ENCODE measurements at places on chromosomes 12 and 14.

DNA sequence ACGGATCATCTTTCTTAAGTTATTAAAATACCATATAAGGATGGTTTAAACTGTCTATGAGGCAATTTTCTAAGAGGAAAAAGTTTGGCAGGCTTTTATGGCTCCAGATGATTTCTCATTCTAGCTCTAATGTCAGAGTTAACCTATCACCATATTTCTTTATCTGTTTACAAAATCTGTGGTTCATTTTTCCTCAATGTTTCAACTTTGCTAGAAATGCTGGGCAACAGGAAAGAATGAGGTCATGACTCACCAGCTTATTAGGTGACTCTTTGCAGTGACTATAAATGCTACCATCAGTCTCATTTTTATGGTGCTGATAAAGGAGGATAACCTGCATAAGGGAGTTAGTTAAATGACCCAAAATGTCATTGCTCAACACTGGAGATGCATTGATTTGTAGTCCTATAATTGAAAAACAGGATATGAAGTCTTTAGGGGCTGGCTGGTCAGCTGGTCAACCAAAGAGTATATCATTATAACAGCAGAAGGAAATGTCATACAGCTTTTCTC lies 45.3 kb upstream of the RAP1B start:
- no peak for DNase-seq

DNA sequence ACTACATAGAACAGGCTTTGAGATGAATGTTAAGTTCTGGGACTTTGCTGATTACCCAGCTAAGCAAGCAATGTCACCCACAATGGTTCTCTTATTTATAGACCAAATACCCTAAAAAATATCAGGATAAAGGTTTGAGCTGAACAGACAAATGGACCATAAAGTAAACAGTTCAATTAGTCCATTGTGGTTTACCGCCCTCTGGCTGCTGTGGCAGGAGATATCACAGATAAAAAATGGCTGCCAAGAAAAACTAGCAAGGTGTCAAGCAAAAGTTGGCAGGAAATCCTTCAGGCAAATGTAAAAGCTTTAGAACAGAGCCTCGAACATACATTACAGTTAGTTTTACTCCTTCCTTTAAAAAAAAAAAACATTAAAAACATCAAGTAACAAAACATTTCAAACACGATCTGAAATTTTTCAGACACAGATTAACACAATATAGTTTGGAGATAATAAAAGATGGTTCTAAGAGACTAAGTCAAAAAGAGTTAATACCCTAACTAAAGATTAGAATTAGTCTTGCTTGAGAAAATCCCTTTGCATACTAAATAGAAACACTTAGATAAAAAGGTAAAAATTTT lies 41.3 kb downstream of the MED13L start:
- DNase-seq: no peak

- no peak for DNase-seq
Observed at GRCh38 chr12:56998981-56999380, 7.4 kb downstream of the ZBTB39 start.

- no peak for DNase-seq
Observed at GRCh38 chr14:41873686-41874317, 267.1 kb downstream of the LRFN5 start.

GRCh38 chr14:71753126-71753830 lies 179.0 kb upstream of the RGS6 start:
- peak; percentile 92 for DNase-seq

GRCh38 chr14:24612196-24612595 lies 2.7 kb upstream of the GZMH start:
- no peak for DNase-seq

DNA sequence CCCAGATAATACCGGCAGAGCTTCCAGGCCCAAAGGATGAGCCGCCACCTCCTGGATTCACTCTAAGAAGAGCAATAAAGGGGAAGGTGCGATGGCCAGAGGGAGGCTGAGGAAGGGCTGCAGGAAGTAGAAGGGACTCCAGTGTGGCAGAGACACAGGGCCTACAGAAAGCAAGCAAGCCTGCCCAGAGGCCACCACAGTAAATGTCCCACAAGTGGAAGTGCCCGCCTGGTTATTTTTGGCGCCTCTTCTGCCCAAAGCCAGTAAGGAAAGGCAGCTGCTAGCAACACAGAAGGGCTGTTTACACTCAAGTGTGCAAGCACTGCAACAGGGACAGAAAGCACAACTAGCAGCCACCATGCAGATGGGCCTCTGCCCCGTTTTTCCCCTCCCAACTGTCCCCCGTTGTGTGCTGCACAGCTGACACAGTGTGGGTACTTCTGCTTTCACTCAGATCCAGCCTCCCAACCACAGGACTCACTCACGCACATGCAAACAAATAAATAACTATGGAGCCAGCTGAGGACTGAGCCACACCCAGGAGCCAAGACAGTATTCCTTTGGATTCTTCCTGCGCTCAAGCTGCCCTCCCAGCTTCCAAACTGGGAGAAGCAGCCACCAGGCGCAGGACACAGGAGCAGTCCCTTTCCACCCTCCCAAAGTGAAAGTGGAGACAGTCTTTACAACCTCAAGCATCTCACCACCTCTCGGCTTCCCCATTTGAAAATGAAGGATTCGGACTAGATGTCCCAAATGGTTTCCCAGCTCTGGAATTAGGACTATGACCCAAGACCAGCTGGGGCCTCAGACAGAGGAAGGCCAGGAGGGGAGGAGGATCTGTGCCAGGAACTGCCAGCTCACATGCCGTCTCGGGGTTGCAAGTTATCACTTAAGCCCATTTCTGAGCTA lies 40.0 kb upstream of the PNMA1 start:
- no peak for DNase-seq

GRCh38 chr12:23099104-23099503 lies 474.1 kb downstream of the ETNK1 start:
- no peak for DNase-seq

GRCh38 chr12:11622876-11623281 lies 26.6 kb upstream of the ETV6 start:
- DNase-seq: no peak

DNA sequence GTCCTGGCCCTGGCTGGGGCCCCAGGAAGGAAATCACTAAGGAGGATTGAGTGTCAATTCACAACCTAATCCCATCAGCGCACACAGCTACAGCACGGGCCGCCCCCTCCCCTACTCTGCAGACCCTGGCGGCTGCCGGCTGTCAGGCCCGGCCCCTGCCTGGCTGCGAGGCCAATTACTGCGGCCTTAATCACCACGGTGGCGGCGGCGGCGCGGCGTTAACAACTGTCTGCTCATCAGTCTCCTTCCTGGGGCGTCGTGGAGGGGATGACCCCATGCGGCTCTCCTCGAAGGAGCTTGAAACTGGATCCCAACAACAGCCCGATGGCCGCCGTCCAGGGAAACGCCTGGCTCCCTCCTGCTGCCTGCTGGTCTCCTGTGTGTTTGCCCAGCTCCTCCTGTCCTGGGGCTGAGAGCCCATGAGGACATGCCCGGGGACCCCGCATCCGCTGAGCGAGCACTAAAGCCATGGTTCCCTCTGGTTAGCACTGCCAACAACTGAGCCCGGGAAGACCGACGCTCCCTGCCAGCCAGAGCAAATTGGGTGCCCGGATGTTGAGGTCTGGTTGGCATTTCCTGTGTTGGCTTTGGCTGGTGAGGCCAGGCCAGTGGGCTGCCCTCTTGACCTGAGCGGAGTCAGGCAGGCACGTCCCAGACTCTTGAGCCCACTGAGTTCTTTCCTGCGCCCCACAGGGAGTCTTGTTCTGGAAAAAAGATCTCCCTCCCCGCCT lies 21.8 kb upstream of the EIF2B2 start:
- DNase-seq: no peak

DNA sequence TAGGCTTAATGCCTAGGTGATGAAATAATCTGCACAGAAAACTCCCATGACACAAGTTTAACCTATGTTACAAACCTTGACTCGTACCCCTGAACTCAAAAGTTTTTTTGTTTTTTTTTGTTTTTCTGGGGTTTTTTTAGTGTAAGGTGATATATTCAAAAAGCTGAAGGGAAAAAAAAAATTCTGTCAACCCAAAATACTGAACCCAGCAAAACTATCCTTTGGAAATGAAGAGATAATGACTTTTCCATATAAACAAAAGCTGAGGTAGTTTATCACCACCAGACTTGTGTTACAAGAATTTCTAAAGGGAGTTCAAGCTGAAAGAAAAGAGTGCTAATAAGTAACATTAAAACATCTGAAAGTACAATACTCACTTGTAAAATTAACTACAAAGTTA lies 448.1 kb downstream of the KCNH5 start:
- no peak for DNase-seq

DNA sequence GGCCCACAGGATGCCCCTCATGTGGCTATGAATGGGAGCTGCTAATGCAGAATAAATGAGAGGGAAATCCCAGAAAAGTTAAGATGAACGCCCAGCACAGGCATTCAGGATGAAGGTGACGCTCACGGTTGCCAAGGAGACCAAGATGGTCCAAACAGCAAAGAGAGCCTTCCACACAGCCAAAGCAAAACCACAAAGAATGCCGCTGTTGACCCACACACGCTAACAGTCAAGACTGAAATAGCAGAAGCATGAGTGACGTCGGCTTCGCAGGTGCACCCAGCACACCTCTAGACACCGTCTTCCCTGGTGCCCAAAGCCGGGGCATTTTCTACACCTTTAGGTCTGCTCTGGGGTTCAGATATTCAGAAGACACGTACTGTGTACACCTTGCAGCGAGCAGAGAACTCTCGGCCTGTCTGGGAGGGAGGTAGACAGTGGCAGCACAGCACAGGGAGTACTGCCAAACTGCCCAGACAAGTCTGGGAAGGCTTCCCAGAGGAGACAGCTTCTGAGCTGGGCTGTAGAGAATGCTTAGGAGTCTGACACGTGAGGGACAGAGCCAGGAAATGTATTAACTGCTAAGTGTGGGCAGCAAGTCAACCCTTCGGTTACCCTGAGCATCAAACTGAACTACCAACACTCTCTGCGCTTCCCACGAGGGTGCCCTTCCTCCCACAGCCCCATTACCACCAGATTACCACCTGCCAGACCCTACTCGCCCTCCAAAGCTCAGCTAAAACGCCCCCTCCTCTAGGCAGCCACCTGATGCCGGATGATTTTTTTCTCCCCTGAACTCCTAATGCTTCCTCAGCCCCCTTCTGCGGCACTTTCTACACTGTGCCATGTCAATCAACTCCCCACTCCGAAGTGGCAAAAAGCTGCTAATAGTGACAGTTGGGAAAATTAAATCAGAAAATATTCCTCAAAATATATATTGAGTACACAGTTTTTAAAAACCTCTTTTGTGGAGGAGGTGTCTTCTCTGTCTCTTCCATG lies 50.1 kb downstream of the CCDC88C start:
- no peak for DNase-seq

DNA sequence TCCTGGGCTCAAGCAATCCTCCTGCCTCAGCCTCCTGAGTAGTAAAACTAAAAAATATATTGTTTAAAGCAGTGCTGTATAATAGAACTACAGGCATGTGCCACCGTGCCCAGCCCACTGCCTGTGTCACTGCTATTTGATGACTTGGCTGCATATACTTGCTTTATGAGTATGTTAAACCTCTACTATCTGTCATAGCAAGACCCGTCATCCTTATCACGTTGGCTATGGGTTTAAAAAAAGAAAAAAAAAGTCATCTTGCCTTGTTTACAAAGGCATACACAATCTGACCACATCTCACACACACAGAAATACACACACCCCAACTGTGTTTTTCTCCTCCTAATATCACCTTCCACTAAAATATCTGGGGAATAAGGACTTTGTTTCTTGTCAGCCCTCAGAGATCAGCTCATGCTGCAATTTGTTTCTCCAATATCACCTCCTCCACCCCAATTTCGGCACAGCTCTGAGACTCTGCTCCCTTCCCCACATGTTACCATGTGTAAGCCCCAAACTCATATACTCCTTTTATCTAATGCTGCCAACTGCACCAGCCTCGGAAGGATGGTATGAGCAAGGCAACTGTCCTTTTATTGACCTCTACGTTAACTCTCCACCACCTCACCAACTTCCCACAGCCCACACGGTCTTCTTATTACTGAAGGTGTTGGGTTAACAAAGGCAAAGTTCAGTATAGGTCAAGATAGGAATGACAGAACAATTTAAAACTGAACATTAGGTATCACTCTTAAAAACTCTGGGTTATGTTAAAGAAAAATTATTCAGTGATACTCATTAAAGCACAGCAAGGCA lies 802 bp upstream of the TMPRSS12 start:
- DNase-seq: no peak

GRCh38 chr12:76548222-76548837 lies 11.2 kb downstream of the OSBPL8 start:
- DNase-seq: no peak

- no peak for DNase-seq
Observed at GRCh38 chr14:26597589-26598080, at the start of gene NOVA1. Gene NOVA1, minus strand, starts transcription at chr14:26598033. Its CDS starts 597 bp downstream, at chr14:26597436.

GRCh38 chr14:80152166-80152565 lies 59.1 kb downstream of the DIO2 start:
- DNase-seq: no peak

DNA sequence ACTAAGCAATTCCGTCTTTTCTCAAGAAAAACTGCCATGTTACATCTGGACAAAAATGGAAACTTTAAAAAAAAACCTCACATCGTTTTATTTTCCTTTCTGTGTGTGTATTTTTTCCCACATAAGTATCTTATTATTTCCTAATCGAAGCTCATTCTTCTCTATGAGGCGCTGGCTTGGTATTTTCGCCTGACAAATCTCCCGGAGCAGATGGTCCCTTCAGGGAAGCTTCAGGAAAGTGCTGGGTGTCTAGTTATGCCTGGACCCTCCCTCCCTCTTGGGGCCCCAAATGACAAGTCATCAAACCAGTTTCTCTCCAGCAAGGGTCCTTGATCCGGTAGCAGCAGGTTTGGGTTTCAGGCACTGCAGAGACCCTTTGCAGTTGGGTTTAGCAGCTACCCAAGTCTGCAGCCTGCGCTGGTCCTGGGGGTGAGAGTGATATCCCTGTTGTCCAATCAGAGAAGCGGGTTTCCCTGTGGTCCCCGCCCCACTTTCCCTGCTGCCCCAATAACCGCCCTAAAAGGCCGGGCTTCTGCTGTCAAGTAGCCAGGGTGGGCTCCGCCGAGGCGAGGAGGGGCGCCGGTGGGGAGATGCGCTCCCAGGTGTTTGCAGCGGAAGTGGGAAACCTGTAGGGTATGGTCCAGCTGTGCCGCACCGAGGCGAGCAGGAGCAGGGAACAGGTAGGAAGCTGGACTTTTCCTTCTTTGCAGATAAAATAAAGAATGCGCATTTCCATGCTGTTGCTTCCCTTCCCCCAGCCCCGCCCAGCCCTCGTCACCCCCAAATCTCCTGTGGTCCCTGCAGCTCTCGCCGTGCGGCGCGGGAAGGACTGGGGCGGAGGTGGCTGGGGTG lies at the start of gene CNTN1:
CNTN1 (plus strand) TSS at position 527 of the 852 bp plus-strand sequence.
- no peak for DNase-seq

DNA sequence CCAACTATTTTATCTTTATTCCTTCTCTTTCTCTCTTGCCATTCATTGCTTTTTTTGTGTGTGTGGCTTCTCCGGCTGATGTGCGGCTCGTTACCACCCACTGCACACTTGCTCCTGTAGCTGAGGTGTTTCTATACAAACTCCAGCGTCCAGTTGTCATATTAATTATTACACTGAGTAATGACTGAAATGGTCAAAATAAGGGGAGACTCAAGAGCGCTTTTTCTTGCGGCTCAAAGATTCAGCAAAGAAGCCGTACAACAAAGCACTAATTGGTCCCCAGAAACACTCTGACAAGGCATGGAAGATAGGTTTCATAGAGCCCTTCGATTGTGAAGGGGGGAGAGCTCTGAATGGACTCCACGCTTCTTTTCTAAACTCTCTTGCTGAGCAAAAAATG lies 5.6 kb upstream of the ASCL1 start:
- no peak for DNase-seq

- no peak for DNase-seq
Observed at GRCh38 chr12:16136219-16136988, 141.1 kb downstream of the SLC15A5 start.

GRCh38 chr12:24929953-24930352 lies 18.9 kb downstream of the BCAT1 start:
- DNase-seq: no peak

- no peak for DNase-seq
Observed at GRCh38 chr12:16833376-16834015, 227.5 kb upstream of the LMO3 start.
